RPMI8226 (cell line): ENCODE measurements at places on chromosomes 11 and 22.

GRCh38 chr11:123438131-123438627 lies 8.1 kb downstream of the GRAMD1B start:
- DNase-seq, result no peak

DNA sequence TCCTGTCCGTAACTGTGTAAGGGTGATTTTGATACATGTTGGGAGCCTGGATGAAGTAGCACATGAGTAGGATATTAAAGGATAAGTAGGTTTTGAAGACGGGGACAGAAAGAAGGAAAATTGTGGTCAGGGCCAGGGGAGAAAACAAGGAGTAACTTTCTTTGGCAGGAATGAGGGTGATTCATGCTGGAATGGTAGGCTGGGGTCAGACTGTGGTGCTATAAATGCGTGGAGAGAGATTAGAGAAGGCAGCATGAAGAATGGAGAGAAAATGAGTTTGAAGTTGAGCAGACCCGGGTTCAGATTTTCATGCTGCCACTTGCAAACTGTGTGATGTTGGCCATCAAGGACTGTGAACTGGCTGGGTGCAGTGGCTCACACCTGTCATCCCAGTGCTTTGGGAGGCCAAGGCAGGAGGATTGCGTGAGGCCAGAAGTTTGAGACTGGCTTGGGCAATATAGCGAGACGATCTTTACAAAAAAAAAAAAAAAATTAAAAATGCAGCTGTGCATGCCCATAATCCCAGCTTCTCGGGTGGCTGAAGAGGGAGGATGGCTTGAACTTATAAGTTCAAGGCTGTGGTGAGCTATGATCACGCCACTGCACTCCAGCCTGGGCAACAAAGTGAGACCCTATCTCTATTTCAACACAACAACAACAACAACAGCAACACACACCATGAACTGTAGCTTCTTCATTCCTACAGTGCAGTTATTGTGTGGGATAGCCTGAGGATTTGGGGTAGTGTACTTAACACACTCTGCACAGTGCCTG lies 22.3 kb downstream of the ZBTB16 start:
- DNase-seq, result no peak

DNA sequence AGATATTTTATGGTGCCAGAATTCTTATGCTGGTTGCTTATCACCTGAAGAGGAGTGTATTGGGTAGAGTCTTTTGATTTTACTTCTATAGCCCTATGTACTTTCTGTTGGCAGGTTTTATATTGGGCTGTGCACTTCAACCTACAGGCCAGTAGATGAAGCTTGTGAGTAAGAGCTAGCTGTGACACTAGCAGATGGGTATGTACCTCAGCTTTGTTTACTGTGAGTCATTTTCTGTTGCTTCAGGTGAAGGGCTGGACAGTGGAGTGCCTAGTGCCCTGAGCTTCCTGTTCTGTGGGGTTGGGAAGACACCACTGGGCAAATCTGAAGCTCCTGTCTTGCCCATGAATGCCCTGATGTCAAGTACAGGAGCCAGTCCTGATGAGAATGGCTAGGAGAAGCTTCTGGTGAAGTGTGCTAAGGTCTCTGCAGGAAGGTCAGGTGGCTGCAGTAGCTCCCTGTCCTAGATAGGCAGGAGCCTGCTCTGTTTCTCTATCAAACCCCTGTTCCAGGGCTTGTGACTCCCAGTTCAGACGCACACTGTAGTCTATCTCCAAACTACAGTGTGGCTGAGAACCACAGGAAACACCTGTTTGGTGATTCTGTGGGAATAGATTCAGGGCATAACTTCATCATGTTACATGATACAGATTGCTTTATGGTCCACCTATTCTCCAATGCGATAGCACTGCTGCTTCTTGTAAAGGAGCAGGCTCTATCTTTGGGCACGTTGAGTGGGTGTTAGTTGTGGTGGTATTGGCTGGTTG lies 755.7 kb downstream of the KCNA4 start:
- no peak for DNase-seq

- DNase-seq, result no peak
These were observed 208.5 kb upstream of the GRIA4 start for GRCh38 chr11:105401269-105401809.

GRCh38 chr11:65770951-65771567 lies 9.7 kb downstream of the AP5B1 start:
- no peak for DNase-seq
